SK-N-DZ (cell line): ENCODE measurements at places on chromosomes 5 and 9.

GRCh38 chr5:102107865-102108264 lies 188.2 kb downstream of the SLCO4C1 start:
- no peak for DNase-seq

DNA sequence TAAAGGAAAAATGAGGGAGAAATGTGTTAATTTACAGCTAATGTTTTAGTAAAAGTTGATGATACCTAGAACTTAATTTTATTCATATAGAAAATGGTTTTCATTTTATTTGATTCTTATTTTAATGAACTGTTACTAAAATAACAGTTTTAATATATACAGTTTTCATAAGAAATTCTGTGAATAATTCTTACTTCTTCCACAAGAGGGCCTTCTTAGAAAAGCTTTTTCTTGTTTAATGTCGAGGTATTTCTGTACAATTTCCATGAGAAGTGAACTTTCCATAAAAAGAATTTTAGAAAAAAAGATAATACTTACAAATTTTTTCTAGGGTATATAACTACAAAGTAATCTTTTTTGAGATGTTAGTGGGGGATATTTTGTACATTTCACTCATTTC lies 73.9 kb downstream of the KLF9 start:
- no peak for DNase-seq

- DNase-seq = no peak
These were observed 48.0 kb downstream of the ZNF366 start for GRCh38 chr5:72459089-72459661.

DNA sequence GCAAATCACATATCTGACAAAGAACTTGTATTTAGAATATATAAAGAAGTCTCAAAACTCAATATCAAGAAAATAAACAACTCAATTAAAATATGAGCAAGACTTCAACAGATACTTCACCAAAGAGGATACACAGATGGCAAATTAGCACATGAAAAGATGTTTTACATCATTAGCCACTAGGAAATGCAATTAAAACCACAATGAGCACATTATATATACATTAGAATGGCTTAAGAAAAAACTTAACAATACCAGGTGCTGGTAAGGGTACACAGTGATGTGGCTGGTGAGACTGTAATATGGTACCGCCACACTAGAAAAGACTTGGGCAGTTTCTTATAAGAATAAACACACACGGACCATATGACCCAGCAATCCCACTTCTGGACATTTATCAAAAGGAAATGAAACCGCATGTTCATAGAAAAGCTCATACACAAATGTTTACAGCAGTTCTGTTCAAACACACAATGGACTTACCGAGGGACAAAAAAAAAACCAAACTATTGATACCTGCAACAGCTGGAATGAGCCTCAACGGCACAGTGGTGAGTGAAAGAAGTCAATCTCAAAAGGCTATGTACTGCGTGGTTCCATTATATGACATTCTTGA lies 27.6 kb downstream of the SEMA4D start:
- no peak for DNase-seq

GRCh38 chr5:163790497-163790896 lies 285.1 kb downstream of the MAT2B start:
- DNase-seq = no peak

DNA sequence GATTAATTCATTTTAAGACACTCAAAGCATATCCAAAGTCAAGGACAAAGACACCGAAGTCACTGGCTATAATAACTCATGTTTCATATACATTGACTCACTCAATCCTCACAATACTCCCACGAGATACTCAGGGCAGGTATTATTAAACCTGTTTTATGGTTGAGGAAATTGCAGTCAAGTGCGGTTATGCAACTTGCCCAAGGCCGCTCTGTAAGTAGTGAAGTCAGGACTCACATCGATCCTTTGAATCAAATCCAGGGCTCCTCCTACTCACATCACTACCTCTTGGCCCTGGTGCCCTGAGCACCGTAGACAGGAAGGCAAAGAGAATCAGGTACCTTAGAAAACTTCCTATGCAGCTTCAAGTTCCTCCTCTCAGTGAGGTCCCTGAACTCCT lies 87.8 kb upstream of the APC start:
- DNase-seq = no peak

DNA sequence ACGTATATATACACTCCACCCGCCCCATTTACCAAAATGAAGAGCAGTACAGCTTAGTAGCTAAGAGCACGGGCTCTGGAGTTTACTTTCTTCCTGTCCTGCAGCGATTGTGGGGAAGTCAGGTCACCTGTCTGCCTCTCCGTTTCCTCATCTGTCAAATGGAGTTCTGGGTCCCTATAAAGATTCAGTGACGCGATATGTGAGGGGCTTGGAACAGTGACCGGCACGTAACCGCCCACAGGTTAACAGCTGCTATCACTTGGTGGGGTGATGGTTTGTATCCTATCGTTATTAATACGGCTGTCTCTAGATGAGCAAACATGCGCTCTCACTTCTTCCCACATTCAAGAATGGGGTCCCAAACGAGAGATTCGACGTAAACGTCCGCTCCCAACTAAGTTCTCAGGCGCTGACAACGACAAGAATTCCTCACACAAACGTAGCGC lies 426 bp downstream of the FAM114A2 start:
- DNase-seq = no peak

- DNase-seq = no peak
These were observed 335 bp downstream of the GALNT12 start for GRCh38 chr9:98807814-98808195.

GRCh38 chr9:77819657-77820056 lies 171.5 kb upstream of the GNA14 start:
- no peak for DNase-seq
